ENCODE measurements at places on chromosomes 16 and 17.

DNA sequence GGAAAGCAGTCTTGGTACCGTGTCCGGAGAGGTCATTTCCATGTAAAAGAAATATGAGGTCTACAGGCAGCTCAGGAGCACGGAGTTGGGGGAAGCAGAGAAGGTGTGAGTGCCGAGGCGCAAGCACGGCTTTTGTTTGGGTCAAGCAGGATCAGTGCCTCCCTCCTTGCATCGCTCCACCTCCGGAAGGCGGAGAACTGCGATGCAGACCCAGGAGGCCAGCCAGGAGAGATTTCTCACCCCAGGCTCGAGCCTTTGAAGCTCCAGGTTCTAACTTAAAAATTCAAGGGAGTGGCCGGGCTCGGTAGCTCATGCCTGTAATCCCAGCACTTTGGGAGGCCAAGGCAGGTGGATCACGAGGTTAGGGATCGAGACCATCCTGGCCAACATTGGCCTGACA is 25.0 kb downstream of the NAA60 start:
- no peak for DNase-seq

- DNase-seq, result peak; percentile 74
Observed at GRCh38 chr16:78390092-78390491, 290.6 kb downstream of the WWOX start.

DNA sequence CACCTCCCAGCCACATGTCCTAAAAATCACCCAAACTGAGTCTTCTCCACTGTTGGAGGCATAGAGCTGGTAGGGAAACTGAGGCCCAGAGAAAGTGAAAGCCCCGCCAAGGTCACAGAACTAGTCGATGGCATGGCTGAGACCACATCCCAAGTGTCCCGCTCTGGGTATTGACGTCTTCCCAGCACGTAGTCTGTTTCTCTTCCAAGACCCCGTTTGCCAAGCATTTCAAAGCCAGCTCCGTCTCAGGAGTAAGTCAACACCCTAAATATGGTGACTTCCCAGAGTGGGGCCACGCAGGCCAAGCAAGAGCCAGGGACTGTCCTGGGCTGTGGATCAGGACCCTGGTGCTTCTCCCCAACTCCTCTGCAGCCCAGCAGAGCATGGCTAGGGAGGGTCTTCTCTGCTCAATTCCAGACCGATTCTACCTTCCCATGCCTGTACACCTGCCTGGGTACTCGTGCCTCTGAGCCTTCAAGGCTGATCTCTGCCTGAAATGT is 19.7 kb downstream of the PITPNM3 start:
- no peak for DNase-seq

- no peak for DNase-seq
Observed at GRCh38 chr17:49624896-49625295, 49.2 kb downstream of the NXPH3 start.

- DNase-seq, result no peak
Observed at GRCh38 chr16:72312828-72313227, 140.9 kb upstream of the PMFBP1 start.

DNA sequence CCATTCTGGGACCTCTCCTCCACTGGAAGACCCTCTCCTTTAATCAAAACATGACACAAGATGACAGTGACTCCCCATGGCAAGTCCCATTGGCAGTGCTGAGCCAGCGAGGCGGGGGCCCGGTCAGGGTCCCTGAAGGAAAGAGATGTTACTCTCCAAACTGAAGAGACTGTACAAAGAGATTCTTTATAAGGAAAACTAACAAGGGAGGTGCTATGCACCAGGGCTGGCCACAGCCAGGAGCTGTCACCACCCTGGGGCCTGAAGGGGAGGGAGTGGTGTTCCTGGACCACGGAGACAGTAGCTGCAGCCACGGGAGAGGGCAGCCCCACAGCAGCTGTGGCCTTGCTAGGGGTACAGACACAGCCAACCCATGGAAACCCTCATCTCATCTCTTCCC is 123.1 kb downstream of the XYLT1 start:
- DNase-seq, result no peak

DNA sequence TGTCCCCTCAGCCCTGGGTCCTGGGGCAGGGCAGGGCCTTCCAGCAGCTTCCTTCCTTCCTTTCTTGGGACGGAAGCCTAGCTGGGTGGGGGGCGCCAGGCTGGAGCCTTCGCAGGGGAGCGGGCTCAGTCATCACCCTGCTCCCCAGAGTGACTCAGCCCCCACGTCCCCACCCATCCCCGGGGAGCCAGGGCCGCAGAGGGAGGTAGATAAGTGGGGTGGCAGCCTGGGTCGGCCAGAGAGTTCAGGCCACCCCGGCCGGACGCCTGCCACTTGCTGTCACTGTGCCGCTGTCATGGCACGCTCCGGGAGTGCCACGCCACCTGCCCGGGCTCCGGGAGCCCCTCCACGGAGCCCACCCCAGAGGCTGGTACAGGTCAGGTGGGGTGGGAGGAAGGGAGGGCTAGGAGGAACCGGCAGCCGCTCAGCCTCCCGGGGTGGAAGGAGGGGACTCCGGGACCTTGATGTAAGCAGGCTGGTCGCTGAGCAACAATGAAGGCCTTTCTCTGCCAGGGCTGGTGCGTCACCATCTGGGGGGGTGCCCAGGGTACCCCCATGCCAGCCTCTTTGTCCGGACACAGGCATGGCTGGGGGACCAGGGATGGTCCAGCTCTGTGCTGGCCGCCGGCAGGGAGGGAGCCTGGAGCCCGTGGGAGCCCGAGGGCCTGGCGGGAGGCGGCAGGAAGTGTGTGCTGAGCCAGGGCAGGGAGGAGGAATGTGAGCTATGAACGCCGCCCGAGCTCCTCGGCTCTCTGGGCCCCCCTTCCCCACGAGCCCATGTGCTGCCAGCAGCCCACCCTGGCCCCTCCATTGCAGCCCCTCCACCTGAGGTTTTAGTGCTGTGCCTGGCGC is 6.6 kb downstream of the NHERF2 start:
- DNase-seq, result no peak

DNA sequence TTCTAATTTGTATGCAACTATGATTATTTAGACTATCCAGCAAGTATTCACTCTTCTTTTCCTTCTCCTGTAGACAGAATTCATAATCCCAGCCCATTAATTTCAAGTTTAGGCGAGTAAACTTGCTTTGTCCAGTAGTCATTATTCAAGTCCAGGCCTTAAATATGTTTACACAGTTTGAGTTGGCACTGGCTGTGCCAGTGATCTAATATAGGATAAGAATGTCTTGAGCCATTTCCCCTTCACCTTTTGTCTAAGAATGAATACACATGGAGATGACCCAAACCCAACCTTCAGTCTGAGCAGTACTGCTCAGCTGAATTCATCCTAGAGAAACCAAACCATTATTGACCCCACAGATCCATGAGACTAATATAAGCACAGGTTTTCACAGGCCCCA is 930.4 kb upstream of the CDH8 start:
- DNase-seq, result no peak

DNA sequence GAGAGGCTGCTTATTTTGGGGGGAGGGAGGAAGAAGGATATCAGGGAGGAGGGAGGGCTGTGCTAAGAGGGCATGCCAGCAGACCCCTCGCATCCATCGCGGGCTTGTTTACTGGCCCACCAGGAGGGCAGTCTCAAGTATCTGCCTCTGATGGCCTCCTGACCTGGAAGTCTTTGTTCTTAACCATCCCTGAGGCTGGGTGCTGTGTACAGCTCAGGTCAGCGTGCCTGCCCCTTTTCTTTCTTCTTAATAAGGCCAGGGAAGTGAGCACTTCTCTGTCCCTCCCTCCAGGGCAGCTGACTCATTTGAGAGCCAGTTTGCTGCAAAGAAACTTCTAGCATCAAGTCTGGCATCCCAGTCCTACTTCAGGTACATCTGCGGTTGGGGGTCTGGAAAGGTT is 157.0 kb downstream of the CCDC182 start:
- DNase-seq, result no peak

GRCh38 chr17:34917381-34917780 is 43.9 kb downstream of the CCT6B start:
- no peak for DNase-seq

- no peak for DNase-seq
Observed at GRCh38 chr17:12643822-12644221, 21.9 kb upstream of the MYOCD start.

- no peak for DNase-seq
Observed at GRCh38 chr17:75684249-75684648, 17.1 kb downstream of the SAP30BP start.

GRCh38 chr17:70047619-70048419 is 27.2 kb upstream of the KCNJ16 start:
- no peak for DNase-seq

DNA sequence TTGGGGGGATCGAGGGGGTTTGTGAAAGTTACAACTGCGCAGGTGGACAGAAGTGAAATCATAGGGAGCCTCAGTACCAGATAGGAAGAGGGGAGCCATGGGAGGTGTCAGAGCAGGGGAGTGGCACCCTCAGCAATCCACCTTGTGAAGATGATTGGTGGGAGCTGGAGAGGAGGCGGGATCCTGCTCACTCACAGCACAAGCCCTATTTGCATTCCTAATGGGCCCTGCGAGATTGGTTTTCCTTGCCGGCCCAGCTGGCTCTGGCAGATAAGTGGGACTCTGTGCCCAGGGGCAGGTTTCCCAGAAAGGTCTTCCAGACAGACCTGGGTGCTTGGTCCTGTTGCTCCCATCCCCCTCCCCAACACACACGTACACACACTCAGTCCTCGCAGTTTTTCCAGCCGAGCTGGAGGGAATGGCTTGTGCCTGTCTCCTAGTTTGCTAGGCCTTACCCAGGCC is 9.4 kb downstream of the WNT3 start:
- DNase-seq, result no peak

- DNase-seq, result no peak
Observed at GRCh38 chr17:49861150-49861884, 13.4 kb upstream of the TAC4 start.

GRCh38 chr17:74008196-74008595 is 195.3 kb upstream of the RPL38 start:
- DNase-seq, result no peak

DNA sequence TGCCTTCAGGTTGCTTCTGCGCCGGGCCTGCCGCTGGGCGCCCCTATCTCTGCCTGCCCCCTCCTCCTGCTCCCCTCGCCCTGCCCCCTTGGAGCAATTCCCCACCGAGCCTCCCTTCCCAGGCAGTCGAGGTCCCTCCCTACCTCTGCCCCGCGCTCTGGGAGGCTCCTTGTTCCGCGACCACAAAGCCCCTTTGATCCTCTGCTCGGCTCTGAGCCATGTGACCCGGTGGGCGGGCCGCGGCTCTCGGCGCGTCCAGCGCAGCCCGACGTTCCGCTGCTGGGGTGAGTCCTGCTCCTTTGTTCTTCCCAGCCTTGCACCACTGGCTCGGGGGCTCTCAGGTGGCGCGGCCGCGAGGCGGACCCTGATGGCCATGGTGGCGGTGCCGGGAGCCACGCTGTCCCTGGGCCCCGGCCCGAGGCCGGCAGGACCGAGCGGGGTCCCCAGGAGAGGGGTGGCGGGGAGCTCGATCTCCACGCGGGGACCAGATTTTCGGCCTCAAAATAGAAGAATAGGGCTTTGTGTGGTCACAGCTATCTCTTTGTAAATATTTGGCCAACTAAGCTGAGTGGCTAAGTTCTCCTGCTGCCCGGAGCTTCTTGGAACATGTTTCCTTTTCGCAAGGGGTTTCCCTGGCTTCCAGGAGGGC is 310.6 kb downstream of the SEC14L1 start:
- no peak for DNase-seq

GRCh38 chr17:43367737-43368242 is 31.0 kb upstream of the ARL4D start:
- DNase-seq, result peak; percentile 80

DNA sequence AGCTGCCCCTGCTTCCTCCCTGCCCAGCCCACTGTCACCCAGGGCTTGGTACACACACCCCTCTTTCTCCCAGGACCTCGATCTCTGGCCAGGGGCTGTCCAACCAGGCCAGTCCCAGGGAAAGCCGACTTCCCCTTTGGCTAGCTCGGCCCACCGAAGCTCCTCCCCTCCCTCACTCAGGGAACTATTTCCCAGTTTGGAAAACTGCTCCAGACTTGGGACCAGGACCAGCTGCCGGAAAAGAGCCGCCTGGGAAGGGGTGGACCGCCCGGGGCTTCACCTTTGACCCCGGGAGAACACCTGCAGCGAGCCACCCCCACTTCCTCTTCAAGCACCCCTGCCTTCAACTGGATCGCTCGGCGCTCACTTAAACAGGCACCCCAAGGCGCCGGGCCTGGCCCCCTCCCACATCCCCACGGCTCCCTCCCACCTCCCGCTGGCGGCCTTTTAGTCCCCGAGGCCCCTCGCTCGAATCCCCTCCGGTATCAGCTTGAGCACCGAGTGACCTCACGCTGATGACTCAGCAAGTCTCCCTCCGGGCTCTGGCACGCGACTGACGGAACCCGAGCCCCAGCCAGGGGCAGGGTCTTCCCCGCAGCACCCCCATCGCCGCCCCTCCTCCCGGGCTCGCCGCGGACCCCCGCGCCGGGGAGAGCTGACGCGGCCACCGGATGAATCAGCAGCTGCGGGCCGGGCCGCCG is 934 bp downstream of the MAFG start:
- DNase-seq, result no peak

GRCh38 chr17:40364906-40365305 is 369 bp upstream of the GJD3 start:
- no peak for DNase-seq

DNA sequence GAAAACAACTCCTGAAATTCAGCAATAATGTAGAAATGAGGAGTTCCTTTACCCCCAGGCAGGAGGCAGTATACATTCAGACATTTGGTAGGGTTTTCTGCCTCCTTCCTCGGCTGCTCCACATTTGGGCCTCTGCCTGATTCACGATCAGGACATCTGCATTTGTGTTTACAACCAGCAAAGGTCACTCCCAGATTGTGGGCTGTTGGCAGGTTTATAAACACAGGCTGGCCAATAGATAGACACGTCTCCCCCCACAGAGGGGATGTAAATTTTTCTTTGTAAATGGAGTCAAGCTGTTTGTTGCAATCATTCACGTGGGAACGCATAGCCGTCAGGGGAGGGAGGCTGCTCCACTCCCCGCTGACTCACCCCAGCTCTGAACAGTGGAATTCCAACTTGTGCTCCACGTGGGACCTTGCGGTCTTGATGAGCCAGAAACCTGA is 252.1 kb upstream of the N4BP1 start:
- DNase-seq, result no peak

Data from forelimb muscle (tissue), 1 donor.